ENCODE measurements at places on chromosomes 11 and 22.

- peak; percentile 10 for DNase-seq
Measured at GRCh38 chr22:27915986-27916385, 3.1 kb downstream of the PITPNB start.

DNA sequence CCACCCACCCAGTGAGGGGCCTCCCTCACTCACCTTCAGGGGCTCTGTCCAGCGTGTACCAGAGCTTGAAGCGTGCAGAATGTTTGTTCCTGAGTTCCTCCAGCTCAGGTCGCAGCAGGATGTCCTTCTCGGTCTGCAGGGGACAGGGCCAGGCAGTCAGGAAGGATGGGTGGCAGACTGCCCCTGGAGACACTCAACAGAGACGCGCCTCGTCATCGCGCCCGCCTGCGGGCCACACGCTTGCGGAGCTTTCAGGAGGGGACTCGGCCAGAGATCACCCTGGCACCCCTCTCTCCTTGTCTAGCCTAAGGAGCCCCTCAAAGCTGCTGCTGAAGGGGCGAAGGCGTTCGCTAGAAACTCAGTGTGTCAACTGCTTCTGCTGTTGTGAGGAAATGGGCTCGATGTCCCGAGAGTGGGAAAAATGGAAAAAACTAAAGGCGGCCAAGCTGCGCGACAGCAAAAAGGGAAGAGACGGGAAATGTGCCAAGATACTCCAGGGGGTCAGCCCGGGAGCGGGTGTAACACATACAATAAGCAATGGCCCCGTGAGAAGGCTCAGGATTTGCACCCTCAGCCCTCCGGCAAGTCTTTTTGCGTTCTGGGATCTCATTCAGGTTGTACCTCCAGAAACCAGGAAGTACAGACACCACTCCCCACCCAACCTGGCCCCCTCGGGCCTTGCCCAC is 9.2 kb upstream of the POLDIP3 start:
- no peak for DNase-seq

- DNase-seq: no peak
Measured at GRCh38 chr11:97229936-97230335, 840.1 kb downstream of the JRKL start.

DNA sequence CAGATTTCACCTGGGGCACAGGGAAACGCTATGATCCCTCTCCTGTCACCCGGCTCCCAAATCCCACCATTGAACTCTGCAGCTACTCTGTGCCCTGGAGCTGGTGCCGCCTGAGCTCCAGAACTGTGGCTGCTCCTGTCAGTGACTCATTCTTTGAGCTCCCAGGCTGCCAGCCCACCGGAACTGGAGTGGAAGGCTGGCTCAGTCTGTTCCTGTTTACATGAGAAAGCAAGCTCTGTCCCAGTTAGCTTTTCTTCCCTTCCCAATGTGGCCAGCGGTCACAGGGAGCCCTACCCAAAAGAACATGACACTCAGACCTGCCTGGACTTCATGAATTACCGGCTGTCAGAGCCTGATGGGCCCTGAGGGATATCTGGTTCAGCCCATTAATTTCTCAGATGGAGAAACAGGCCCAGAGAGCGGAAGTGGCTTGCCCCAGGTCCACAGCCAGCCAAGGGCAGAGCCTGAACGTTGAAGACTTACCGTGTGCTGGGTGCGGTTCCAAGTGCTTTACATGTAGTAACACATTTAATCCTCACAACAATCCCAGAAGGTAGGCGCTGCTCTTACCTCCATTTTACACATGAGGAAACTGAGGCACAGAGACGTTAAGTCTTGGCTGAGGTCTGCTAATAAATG is 23.8 kb upstream of the IGSF22 start:
- DNase-seq: peak; percentile 67

DNA sequence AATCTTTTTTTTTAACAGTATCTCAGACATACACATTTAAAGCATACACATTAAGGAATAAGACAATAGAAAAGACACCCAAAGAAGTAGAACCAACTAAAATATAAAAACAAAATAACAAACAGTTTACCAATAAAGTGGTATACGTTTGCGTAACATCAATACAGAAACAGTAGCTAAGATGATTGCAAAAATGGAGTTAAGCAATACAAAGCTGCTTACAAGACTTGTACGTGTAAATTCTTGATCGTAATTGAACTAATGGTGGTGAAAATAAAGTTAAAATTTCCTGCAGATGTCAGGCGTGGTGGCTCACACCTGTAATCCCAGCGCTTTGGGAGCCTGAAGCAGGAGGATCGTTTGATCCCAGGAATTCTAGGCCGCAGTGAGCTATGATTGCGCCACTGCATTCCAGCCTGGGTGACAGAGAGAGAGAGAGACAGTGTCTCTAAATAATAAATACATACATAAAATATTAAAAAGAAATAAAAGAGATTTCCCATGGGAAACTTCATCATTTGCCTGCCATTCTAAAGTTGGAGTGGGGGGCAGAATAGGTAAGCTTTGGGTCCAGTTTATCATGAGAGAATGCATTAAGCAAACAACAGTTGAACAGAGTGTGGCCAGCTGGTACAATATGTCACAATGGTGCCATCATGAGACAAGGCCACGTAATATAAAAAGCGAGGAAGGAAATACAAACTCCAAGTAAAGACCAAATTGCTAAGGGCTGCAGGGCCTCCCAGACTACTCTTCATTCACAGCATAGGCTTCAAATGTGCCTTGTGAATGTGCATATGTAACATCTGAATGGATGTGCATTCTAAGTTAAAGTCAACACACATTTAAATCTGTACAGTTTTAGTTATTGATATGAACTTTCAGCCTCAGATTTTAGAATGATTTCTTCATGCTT is 38.9 kb upstream of the EED start:
- DNase-seq: no peak

DNA sequence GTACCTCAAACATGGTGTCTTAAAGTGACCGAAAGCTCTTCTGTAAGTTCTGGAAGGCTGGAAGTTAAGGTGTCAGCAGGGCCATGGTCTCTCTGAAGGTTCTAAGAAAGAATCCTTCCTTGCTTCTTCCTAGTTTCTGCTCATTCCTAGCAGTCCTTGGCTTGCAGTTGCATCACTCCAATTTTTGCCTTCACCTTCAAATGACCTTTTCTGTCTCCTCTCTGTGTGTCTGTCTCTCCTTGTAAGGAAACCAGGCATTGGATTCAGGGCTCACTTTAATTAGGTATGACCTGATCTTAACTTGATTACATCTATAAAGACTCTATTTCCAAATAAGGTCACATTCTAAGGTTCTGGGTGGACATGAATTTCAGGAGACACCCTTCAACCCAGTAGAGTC is 8.7 kb downstream of the AASDHPPT start:
- DNase-seq: peak; percentile 10

DNA sequence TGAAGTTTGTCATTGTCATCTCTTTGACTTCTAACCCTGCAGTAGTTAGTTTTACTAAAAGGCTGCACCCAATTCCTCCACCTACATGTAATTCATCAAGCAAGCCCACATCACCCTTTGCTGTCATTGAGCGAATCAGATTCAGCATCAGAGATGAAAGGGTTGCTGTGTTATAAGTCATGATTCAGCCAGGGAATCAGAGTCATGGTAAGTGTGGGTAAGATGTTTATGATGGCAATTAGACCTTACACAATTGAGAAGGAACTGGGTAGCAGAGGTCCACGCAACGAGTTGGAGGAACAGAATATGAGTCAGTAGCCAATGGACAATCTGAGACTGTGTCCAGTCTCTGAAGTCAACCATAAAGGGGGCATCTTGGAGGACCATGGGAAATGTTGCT is 162.8 kb upstream of the SNX19 start:
- DNase-seq: peak; percentile 7

DNA sequence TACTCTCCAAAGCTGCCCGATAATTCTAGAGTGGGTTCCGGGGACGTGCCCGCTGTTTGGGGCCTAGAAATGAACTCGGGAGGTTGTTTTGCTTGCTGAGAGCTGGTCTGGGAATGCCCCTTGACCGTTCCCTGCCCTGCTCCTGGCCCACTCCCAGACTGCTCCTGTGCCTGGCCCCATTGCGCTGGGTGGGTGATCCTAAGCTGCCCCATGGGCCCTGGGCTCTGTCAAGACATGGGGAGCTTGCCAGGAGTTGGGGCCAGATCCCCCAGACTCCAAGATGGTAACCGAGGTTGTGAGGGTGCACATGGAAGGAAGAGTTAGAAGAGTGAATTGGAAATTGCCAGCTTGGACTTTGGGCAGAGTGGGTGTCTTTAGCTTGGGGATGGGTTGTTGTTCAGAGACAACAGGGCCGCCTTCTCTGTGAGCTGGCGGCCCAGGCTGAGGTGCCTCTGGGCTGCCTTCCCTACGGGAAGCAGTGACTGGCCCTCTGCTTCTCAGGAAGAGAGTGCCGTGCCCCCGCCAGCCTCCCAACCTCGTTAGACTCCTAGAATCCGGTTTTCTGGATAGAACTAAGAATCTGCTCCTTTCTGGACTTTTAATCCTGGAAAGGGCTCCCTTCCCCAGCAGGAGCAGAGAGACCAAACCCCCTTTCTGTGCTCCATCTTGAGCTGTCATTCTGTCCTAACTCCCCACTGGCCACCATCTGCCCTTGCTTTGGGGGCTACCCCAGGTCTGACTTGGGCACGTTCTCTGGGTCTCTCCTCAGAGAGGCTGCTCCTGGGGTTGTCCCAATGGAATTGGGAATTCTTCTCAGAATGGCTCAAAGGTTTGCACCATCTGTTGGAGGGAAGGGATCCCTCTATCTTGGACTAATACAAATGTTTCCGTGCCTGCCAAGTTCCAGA is 1.8 kb downstream of the ST3GAL4 start:
- no peak for DNase-seq

- peak; percentile 44 for DNase-seq
Measured at GRCh38 chr11:73759610-73760134, 1.2 kb downstream of the RAB6A start.

DNA sequence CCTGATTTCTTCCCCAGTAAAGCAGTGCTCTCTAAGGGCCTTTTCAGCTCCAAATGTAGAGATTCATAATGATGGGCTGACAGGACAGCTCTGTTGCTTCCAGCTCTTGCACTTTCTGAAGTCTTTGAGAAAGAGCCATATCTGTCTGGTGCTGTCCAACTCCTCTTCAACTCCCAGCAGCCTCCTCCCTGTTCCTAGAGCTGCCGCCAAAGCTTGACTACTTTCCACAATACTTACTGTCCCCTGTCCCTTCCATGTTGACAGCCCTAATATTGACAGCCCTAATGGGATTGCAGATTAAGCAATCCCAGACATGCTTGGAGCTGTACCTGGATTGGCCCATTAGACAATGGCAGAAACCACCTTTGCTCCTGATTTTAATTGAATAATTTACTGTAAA is 29.6 kb downstream of the INSC start:
- no peak for DNase-seq

- no peak for DNase-seq
Measured at GRCh38 chr11:3133261-3134217, 31.6 kb downstream of the OSBPL5 start.

DNA sequence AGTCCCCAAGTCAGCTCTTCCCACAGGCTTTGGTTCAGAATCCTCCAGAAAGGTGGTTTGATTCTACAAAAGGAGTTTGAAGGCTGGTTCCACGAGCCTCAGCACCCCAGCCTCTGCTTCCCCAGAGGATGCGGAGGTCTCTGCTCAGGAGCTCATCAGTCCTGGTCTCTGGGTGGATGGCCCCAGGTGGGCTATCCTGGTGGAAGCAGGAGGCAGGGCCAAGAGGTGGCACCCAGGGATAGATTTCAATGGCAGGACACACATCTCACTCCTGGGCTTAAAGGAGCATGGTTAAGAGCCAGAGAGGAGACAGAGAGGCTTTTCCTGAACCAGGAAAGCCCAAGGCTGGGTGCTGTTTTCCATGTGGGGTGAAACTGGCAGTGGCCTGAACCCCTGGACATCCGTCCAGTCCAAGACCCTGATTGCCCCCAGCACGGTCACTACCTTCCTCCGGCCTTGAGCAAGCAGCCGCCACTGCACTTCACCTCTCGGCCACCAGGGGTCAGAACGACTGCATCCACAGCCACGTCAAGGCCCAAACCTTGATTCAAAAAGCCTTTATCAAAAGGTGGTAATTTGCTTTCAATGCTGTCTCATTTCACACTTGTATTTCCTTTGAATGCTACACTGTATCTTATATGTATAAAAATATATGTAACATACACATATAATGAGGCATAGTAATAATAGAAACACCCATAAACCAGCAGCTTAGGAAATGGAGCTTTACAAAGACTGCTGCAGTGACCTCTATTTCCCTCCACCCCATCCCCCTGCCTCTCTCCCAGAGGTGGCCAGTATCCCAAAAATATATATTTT is 19.3 kb upstream of the FXYD2 start:
- DNase-seq: peak; percentile 53

GRCh38 chr11:8683115-8683807 is 669 bp downstream of the RPL27A start:
- no peak for DNase-seq

GRCh38 chr22:39185601-39186012 is 33.1 kb upstream of the CBX7 start:
- DNase-seq: peak; percentile 92

- DNase-seq: peak; percentile 3
Measured at GRCh38 chr11:85619499-85619898, 7.6 kb downstream of the DLG2 start.

DNA sequence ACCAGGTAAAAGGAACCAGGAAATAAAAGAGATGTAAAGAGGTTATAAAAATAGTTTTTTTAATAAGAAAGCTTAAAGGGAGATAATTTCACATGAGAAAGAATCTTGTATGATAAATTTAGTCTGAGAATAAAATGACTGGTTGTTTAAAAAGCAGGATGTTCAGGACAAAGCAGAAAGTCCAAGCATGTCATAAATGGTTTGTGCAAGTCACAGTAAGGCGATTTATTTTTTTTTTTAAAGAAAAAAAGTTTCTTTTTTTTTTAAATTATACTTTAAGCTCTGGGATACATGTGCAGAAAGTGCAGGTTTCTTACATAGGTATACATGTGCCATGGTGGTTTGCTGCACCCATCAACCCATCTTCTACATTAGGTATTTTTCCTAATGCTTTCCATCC is 30.8 kb downstream of the GLYATL2 start:
- DNase-seq: no peak

- no peak for DNase-seq
Measured at GRCh38 chr11:6563121-6563619, 40.2 kb downstream of the RRP8 start.

DNA sequence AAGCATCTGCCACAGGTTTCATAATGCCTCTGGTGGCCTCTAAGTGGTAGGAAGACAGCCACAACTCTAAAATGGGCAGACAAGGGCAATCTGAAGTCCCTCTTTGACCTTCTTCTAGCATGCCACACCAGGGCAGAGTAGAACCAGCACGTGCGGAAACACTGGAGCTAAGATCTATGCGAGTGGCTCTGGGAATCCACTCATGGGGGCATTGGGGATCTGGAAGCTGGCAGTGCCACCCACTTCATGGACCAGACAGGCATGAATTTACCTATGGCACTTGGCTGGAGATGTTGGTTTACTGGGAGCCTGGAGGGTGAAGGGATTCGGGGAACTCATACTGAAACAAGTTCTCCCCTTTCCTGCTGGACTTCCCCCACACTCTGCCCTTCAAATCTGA is 337.4 kb downstream of the MIAT start:
- DNase-seq: no peak

- no peak for DNase-seq
Measured at GRCh38 chr22:17366830-17367229, 2.4 kb upstream of the CECR2 start.

Data from AG10803 (cell line).